CMK (cell line): ENCODE measurements at places on chromosomes 4 and X.

- no peak for DNase-seq
These were observed 1.7 kb downstream of the PLAC8 start for GRCh38 chr4:83112678-83113428.

DNA sequence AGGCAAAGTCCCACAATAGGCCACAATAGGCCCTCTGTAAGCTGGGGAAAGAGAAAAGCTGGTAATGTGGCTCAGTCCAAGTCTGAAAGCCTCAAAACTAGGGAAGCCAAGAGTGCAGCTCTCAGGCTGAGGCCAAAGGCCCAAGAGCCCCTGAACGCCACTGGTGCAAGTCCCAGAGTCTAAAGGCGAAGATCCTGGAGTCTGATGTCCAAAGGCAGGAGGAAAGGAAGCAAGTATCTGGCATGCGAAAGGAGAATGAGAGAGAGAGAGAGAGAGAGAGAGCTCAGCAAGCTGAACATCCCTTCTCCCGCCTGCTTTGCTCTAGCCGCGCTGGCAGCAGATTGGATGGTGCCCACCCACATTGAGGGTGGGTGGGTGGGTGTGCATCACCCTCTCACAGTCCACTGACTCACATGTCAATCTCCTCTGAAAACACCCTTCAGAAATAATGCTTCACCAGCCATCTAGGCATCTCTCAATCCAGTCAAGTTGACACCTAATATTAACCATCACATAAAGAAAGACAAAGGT, 30.9 kb upstream of the ELF2 start:
- no peak for DNase-seq

DNA sequence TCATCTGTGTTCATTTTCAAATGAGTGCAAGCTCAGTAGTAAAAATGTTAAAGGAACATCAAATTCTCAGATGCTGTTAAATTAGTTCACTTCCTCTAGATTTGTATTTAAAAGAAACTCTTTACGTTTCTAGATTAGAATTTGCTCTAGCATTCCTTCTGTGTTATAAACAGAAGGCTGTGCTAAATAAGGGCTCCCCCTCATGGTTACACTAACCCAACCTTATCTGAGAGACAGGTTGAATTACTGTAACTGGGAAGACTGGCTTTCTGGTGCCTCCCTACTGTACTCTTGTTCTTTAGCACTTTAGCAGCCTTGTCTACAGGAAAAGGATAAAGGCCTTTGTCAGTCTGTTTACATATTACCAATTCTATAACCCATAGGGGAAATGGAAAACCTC, 56.8 kb downstream of the RXFP1 start:
- DNase-seq = no peak

GRCh38 chr4:124854968-124855367, 142.4 kb upstream of the ANKRD50 start:
- DNase-seq = no peak

- no peak for DNase-seq
These were observed 3.2 kb downstream of the GATA1 start for GRCh38 chrX:48789366-48790220.

GRCh38 chr4:21946858-21947257, 1.7 kb downstream of the KCNIP4 start:
- no peak for DNase-seq

- DNase-seq = no peak
These were observed 71.1 kb downstream of the CCSER1 start for GRCh38 chr4:90198086-90198847.

DNA sequence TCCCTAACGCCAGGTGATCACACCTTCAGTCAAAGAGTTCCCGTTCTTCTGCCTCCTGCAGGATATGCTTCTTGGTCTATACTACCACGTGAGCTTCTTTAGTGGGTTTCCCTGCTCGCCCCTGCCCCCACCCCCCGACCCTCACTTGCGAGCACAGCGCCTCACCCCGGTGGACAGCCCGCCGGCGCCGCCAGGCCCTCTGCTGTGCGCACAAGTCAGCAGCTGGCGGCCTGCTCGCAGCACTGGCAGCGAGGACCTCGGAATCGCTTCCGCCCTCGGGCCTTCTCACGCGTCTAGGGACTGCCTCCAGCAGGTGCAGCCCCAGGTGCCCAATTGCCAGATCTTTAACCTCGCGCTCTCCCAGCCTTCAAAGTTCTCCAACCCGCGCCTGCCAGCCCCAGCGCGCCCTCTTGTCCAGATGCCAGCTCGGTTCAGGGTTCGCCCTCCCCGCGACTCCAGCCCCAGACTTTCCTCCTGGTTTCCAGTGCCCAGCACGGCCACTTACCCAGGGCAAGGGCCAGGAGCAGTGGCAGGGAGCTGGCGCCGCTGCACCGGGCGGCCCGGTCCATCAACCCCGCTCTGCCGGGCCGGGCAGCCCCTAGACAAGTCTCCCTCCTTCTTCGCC, 454 bp downstream of the BTC start:
- DNase-seq = no peak

DNA sequence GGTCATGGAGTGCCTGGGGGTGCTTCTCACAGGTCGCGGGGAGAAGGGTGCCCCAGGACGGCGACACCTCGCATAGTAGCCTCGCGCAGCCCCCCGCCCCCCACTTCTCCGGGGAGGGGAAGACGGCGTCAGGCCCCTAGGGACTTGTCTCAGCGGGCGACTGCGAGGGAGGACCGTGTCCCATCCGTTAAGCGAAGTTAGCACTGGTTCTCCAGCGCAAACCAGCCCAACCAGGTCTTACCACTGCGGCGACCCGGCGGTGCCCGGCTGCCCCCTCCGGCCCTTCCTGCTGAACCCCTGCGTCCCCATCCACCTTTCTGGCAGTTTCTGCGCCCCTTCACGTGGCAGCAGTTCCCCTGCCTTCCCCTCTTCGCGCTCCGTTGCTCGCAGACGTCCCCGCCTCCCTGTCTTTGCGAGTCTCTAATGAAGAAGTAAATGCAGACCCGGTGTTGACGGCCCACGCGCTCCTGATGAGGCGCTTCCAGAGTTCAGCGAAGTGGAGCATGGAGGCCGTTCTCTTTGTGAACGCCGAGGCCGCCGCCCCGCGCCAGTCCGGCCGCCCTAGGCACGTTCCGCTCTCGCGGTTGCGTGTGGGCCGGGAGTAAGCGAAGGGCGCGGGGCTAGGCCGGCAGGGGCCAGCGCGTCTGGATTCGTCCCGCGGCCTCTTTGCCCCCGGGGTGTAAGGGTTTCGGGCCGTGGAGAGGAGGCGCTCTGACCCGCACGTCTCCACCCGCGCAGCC, 3.0 kb downstream of the SLIT2 start:
- no peak for DNase-seq

- no peak for DNase-seq
These were observed 556.3 kb downstream of the PPARGC1A start for GRCh38 chr4:23333556-23333945.

DNA sequence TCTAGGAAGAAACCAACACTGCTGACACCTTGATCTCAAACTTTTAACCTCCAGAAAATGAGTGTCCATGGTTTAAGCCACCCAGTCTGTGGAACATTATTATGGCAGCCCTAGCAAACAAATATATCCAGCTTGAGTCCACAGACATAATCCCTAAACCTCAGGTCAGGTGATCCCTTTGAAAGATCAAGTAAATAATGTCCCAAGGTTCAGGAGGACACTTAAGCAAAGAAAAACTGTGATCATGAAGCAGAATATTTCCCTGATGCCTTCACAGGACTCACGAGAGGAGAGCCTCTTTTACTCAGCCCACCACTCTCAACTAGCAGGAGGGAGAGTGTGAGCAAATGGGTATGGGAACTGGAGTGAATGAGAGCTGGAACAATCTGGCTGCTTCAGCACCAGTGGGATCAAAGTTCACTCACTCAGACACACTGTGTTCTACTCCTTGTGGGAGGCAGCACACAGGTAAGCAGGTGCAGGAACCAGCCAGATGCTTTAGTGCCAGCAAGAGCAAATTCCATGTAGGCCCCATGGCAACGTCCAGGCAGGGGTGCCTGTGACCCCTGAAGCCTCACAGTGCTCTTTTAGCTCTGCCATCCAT, 608.4 kb downstream of the RAB28 start:
- no peak for DNase-seq

- DNase-seq = no peak
These were observed 30.5 kb upstream of the RBPJ start for GRCh38 chr4:26290321-26290720.

DNA sequence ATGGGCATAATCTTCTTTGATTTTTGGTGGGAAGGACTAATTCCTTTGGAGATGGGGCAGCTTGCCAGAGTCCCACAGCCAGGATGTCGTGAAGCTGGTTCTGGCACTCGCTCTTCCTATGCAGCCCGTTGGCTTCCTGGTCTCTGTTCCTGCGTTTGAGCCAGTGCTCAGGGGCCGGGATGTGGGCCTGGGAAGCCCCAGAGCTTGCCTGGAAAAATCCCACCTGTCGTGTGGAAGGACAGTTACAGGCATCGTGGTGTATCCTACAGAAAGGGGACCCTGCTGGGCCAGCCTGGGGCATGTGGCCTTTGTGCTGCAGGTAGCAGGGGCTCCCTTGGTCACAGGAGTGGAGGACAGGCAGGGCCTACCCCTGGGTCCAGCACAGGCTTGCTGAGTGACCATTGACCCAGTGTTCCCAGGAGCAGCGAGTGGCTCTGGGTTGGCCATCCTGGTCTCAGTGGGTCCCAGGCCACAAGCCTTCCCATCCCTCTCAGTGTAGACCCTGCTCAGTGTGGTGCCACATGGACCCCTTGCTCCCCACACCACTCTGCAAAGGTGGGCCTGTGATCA, 50.2 kb downstream of the ADRA2C start:
- DNase-seq = no peak
